ENCODE measurements at places on chromosomes 3 and 15.

DNA sequence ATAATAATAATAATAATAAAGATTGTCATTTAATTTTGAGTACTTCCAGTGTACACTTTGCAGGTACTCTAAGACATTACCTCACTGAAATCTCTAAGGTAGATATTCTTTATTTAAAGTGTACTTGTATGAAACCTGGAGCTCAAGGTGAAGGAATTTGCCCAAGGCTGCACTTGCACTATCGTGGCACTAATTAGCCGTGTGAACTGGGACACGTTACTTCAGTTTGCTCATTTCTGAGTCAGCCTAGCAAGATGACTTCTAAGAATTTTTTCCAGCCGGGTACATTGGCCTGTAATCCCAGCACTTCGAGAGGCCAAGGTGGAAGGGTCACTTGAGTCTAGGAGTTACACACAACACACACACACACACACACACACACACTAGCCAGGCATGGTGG lies 33.5 kb downstream of the MLH1 start:
- no peak for DNase-seq

- no peak for DNase-seq
Measured at GRCh38 chr3:190081389-190081788, 39.3 kb downstream of the P3H2 start.

DNA sequence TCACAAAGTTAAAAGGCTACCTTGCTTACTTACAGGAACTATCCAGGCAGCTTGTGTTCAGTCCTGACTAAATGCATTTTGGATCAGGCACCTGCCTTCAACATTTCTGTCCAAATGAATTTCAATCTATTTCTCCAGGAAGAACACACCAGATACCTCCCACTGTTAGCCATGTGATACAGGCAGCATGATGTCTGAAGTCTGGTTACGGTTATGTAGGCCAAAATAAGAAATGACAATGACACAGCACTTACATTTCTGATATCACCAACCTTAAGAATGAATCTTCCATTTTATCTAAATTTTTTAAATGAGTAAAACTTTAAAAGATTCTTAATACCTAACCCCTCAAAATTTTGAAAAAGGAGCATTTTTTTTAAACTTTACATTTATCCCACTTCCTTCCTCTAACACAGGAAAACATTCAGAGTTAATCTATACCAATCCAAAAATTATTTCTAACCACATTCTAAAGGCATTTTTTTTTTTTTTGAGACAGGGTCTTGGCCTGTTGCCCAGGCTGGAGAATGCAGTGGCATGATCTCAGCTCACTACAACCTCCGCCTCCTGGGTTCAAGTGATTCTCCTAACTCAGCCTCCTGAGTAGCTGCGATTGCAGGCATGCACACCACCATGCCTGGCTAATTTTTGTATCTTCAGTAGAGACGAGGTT lies at the start of gene MAP4:
Gene MAP4, minus strand, starts transcription at position 116 of the 673 bp plus-strand sequence. CDS start 17,556 bp downstream, outside the sequence.
- DNase-seq, result no peak

GRCh38 chr3:169746924-169747323 lies 17.9 kb downstream of the TERC start:
- DNase-seq, result no peak

GRCh38 chr3:61420136-61420759 lies 141.1 kb upstream of the PTPRG start:
- DNase-seq, result no peak

GRCh38 chr3:73706771-73707170 lies 82.0 kb upstream of the PDZRN3 start:
- no peak for DNase-seq

GRCh38 chr3:187150599-187150998 lies 11.3 kb upstream of the RPL39L start:
- DNase-seq, result peak; percentile 80

- DNase-seq, result peak; percentile 57
Measured at GRCh38 chr3:58237941-58238681, 519 bp downstream of the ABHD6 start.

DNA sequence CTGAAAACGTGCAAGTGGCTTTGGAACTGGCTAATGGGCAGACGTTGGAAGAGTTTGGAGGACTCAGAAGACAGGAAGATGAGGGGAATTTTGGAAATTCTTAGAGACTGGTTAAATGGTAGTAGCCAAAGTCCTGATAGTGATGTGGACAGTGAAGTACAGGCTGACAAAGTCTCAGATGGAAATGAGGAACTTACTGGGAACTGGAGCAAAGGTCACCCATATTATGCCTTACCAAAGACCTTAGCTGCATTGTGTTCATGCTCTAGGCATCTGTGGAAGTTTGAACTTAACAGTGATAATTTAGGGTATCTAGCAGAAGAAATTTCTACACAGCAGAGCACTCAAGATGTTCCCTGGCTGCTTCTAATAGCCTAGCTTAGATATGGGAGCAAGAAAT lies 28.6 kb upstream of the SERPINI2 start:
- no peak for DNase-seq

DNA sequence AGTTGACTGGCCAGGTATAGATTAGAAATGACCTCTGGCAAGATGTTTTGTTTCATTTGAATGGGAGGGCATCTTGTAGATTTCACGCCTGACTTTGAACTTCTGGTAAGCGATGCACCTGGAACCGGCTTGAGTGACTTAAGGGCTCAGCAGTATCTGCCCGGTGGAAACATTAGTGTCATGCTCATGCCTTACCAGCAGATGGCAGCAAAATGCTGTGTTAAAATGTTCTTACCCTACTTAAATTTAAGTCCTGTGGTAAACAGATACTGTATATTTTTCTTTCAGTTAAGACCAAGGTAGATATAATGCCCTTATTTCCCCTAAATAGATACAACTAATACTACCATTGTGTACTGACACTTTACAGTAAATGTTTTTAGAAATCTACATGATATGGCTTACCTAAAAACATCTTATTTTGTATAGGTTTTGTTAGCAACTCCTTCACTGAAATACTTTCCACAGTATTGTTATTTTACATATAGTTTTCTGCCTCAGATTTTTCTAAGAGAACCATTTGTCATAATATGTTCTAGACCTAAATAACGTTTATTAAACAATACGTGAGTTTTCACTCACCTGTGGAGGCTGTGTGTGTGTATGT lies 25.5 kb downstream of the ASB7 start:
- peak; percentile 85 for DNase-seq

DNA sequence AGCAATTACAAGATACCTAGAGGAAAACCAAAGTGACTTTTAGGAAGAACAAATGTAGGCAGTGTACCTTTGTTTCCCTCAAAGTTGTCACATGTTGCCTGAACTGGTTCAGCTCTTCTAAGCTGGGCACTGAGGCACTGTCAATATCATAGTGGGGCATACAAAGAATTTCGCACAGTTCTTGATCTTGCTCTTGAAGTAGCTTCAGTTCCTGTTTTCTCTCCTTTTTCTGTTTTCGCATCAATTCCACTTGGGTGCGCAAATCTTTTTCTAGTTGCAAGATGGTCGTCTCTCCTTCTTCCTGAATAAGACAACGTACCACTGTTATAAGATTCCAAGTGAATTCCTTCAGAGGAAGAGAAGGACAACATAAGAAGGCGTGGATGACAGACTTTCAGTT lies 12.7 kb downstream of the PRC1 start:
- DNase-seq, result no peak

- DNase-seq, result no peak
Measured at GRCh38 chr3:111917300-111917699, 58.2 kb downstream of the PHLDB2 start.

DNA sequence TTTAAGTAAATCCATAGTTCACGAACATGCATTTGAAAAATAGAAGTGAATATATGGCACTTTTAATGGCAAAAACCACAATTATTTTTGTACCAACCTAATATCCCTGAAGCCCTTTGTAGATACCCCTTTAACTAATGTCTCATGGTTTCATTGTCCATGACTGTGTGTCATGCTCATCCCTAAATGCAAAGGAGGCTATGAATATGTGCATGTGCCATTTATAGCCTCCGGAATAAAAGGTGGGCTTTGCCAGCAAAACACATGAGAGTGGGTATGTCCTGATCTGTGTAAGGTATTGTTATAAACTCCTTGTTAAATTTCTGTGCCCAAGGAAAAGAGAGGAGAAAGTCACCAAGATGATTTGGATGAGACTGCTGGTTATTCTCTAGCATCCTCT lies 20.5 kb upstream of the SOX14 start:
- no peak for DNase-seq

GRCh38 chr3:17664923-17665322 lies 77.5 kb downstream of the TBC1D5 start:
- no peak for DNase-seq

- no peak for DNase-seq
Measured at GRCh38 chr15:71957026-71957425, 146.7 kb downstream of the NR2E3 start.

- peak; percentile 2 for DNase-seq
Measured at GRCh38 chr15:47473832-47474231, 243.5 kb upstream of the SEMA6D start.

DNA sequence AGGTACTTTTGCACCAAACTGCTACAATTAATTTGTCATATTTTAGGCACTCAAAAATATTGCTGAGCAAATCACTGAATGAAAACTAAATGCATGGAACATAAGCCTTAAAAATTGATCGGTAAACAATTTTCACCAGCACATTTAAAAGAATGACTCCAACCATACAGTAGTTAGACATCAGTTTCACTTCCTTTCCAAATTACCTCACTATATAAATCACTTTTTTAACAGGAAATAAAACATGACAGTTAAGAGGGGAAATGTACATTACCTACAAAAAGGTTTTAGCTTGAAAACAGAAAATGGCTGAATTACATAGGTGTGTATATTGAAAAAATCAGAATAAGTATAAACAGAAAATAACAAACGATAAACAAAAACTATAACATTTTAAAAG lies 108.4 kb downstream of the SERPINI1 start:
- no peak for DNase-seq

Data from ELF-1 (cell line).